ENCODE measurements at places on chromosomes 2 and 18.

DNA sequence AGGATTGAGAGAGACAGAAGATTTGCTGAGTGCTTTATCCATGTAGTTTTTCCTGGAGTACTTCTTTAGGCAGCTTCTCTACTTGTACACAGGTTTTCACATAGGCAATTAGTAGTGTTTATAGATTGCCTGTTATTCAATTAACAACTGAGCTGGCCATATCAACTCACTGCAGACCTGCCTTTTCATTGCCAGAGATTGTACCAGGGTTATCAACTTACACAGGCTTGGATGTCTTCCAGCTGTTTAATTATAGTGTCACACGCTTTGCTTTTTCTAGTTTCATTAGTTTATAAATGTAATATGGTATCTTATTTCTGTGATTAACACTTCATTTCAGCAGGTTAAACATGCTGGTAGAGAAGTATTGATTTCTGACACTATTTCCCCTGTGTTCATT is 125.9 kb downstream of the GPD2 start:
- DNase-seq = no peak

GRCh38 chr18:58408665-58409064 is 220.2 kb downstream of the ALPK2 start:
- no peak for DNase-seq

DNA sequence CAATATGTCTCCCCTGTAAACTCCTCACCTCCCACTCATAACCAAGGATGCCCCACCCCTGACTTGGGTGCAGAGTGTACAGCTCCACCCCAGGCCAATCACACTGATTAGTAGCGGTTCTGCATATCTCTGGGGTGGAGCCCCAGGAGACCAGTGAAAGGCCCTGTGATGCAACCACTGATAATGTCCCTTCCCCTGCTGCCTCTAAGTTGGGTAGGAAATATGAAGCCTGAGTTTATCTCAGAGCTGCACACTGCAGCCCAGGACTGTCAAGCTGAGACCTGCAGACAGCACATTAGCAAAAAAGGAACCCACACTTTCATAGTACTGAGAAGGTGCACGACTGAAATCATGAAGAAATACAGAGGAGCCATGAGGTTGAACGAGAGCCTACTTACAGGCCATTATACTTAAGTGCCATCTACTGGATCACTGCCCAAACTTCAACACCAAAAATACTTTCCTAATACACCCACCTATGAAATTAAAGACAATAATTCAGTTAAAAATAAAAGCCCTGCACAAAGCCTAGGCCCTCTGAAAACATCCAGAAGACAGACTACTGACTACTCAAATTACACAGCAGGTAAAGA is 455.4 kb upstream of the LRRTM4 start:
- DNase-seq = no peak

GRCh38 chr2:227632827-227633226 is 15.5 kb downstream of the SCYGR4 start:
- DNase-seq = no peak

- no peak for DNase-seq
Measured at GRCh38 chr2:152781175-152781574, 62.8 kb downstream of the ARL6IP6 start.

- DNase-seq = no peak
Measured at GRCh38 chr2:26864646-26865045, 16.7 kb downstream of the DPYSL5 start.

DNA sequence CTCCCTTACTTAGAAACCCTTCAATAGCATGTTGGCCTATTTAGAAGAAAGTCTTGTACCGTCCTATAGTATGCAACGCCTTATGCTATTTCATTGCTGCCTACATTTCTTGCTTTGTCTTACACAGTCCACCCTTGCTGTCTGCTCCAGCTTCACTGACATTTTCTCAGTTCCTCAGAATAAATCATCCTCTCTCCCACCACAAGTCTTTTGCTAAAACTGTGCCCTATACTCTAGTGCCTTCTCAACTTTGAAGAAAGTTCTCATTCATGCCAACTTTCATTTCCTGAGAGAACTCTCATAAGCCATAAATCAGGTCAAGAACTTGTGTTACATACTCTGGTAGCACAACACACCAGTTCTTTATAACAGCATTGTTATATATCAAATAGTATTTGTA is 54.3 kb upstream of the COL3A1 start:
- DNase-seq = no peak

DNA sequence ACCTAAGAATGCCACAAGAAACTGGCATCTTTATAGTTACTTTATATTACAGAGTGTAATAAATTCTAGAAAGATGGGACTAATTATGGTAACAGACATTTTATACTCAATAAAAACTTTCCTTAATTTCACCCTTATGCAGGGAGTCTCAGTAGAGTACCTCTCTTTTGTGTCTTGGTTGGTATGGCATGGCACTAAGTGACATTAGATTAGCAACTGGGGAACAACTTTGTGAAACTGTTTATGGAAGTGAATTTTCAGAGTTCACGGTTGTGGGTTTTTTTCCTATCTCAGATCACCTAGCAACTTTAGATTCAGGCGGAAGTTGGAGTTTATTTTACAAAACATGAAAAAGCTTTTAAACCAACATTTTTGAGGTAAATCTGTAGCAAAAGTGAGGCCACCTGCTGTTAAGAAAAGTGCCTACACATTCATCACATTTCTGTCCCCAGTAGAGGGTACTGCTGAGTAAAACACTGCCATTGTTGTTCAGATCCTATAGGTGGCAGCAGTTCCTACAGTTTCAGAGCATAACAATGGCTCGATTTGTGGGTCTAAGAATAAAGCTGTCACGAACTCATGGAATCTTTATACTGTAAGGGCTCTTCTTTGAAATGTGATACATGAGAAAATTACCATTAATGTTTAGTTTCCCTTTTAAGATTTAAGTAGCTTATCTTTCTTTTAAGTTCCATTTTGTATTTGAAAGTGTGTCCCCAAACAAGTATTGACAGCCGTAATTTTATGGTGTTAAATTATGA is 117.6 kb downstream of the CAMKMT start:
- DNase-seq = no peak

GRCh38 chr2:104521247-104521646 is 332.7 kb upstream of the POU3F3 start:
- no peak for DNase-seq

DNA sequence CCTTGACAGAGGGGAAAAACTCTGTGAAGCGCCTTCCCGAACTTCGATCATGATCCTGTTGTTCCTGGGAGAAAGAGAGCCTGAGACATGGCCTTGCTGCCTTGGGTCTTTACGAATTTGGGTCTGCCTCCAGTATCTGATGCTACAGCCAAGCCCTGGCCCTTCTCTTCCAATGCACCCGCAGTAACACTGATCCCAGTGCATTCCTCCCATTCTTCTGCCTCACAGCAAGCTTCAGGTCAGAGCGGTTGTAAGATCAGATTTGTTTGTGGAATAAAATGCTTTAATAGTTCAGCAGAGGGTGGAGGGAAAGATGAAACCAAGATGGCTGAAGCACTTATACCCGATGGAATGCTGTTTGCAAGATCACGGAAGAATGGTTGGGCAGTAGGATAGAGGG is 196.7 kb upstream of the SIX2 start:
- no peak for DNase-seq

- no peak for DNase-seq
Measured at GRCh38 chr18:61025596-61025995, 307.6 kb upstream of the CDH20 start.

DNA sequence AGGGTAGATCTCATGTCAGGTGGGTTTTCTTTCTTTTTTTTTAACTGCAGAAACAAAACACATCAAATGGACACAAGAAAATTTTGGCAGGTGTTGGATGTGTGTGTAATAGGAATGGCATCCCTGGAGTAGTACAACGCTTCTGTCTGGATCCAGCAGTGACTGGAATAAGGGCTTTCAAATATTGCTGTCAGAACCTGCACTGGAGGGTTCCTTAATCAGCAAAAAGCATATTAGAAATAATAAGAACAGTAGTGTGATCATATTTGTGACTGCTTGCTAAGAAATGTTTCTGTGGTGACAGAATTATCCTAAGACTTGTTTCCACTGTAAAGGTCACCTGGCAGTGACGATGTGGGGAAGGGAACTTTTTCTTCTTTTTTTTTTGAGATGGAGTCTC is 30.8 kb downstream of the CREG2 start:
- DNase-seq = no peak

DNA sequence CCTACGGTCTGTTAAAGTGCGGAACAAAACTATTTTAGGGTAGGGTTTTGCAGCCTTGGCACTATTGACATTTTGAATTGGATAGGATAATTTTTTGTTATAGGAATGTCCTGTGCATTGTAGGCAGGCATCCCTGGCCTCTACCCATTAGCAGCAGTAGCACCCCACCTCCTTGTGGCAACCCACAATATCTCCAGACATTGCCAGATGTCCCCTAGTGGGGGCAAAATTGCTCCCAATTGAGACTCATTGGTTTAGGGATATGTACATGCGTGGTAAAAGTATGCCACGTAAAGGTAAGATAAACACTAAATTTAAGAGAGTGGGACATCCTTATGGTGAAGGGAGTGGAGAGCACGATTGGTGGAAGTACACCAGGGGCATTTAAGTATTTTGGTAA is 4.6 kb downstream of the MIB1 start:
- DNase-seq = no peak

GRCh38 chr2:140491876-140492275 is 1638.9 kb downstream of the LRP1B start:
- DNase-seq = no peak

DNA sequence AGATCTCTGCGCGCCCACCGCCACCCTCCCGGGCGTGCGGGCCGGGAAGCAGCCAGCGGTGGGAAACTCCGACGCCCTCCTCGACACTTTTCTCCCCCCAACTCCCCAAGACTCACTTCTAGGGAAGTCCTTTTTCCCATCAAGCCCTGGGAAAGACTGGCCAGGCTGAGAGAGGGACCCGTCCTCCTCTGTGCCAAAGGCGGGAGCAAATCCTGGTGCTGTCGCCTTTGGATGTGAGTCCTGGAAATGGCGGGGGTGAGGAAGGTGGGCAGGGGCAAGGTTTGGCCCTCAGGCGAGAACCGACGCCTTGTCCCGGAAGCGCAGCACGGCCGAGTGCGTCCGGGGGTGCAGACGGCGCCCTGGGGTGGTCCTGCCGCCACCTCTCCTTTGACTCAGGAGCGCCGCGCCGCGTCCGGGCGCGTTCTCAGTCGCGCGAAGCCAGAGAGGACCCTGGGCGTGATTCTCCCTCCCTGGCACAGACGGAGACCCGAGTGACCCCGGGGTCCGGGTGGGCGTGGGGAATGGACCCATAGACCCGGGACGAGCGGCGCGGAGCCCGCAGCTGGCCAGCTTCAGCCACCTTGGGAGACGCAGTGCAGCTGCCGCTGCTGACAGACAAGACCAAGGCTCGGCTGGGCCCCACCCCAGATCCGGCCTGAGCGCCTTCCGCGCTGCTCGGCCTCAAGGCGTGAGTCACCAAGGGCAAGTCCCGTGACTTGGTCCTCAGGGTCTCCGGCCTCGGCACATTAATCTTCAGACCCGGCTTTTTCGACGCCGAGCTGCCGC is 3.5 kb upstream of the LBX2 start:
- DNase-seq = peak; percentile 6

- DNase-seq = no peak
Measured at GRCh38 chr2:237296756-237297155, 117.2 kb downstream of the COL6A3 start.

DNA sequence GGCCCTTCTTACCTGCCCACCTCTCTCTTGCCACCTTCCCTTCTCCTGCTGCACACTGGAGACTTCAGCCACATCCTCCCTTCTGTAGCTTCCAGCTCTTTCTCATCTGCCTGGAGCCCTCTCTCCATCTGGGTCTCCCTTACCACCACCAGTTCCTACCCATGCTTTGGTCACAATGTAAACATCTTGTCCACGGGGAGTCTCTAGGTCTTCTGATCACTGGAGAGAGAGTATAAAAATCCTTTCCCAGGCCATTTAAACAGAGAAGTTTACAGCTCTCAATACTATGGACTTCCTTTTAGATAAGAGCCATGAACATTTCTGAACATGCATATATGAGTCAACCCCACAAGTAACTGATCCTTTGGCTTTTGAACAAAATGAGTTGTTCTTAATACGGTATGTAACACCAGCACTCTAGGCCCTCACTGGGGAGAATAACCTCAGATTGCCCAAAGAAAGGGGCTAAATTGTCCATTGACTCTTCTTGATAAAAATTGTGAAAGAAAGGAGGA is 5.8 kb downstream of the ARHGAP25 start:
- no peak for DNase-seq

DNA sequence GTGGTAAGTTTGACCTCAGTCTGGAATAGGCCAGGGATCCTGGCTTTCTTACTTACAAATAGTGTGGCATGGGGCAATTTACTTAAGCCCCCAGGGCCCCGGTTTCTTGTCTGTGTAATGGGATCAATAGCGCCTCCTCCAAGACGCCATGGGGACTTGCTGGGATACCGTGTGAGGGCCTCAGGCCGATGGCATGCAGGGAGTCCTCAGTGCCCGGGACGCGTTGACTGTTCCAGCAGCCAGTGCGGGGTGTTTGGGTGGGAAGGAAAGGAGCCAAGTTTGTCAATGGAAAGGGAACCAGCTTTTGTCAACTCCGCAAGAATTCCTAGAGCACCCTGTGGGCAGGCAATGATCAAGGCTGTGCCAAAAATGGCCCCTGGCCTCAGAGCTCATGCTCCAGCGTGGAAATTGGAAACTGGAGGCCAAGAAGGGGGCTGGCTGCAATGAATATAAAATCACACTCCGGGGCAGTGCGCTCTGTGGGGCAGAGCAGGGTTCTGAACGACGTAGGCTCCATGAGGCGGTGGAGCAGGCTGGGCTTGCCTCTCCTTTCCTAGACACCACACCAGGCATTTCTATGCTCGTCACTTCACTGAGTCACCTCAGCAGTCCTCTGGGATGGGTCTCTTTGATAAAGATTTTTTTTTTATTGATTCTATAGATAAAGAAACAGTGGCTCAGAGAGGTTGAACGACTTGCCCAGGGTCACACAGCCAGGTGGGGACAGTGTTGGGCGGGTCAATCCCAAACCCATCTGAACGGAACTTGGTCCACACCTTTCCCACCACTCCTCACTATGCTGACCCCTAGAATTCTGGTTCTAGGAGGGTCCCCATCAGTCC is 56.7 kb upstream of the ASAP2 start:
- no peak for DNase-seq

- DNase-seq = no peak
Measured at GRCh38 chr18:63346031-63346430, 21.0 kb downstream of the KDSR start.

DNA sequence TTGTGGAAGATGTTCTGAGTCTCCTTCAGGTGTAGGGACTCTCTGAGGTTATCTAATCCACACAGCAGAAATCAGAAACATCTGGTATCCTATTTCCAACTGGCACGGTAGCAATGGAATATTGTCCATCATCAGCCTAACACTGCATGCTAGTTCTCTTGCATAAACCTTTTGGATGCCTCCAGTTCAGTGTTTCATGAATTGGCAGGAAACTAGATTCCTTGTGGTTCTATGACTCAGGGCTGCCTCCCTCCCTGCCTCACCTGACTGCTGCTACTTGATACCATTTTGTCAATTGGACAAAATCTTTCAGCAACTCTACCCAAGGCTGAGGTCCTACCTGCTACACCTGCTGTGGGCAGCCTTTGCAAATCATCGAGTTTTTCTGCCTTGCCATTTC is 130.9 kb downstream of the TPGS2 start:
- no peak for DNase-seq
